ENCODE measurements at places on chromosomes 5 and 9.

DNA sequence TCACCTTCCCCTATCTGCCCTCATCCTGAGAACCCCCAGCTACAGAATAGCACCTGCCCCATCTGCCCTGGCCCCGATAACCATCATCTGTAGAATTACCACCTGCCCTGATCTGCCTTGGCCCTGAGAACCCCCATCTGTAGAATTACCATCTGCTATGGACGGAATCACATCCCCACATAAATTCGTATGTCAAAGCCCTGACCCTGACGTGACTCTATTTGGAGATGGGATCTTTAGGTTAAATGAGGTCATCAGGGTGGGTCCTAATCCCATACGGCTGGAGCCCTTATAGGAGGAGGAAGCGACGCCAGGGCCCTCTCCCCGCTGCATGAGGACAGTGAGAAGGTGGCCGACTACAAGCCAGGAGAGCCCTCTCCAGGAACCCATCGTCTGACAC lies 32.6 kb downstream of the SARDH start:
- peaks cover 40% of the 10 kb centered on the region for H3K4me1 ChIP-seq
- no peaks in the 10 kb centered on the region for H3K36me3 ChIP-seq

GRCh38 chr5:72624641-72625236 lies 117.5 kb upstream of the ZNF366 start:
- DNase-seq = no peak
- no peaks in the 10 kb centered on the region for H3K4me1 ChIP-seq
- H3K4me3 ChIP-seq = no peak overlapping the region
- H3K36me3 ChIP-seq = no peaks in the 10 kb centered on the region

- no peaks in the 10 kb centered on the region for H3K27me3 ChIP-seq
- H3K4me1 ChIP-seq = no peaks in the 10 kb centered on the region
- H3K4me3 ChIP-seq = no peak overlapping the region
- H3K27ac ChIP-seq = no peak overlapping the region
These were observed 471.0 kb upstream of the MEF2C start for GRCh38 chr5:89353837-89354551.

GRCh38 chr9:134698587-134699342 lies 57.2 kb downstream of the COL5A1 start:
- no peaks in the 10 kb centered on the region for H3K36me3 ChIP-seq
- no peak overlapping the region for H3K27ac ChIP-seq
- peaks cover 5% of the 10 kb centered on the region for H3K4me1 ChIP-seq
- no peaks in the 10 kb centered on the region for H3K27me3 ChIP-seq
- no peak overlapping the region for H3K4me3 ChIP-seq

GRCh38 chr5:112951124-112951702 lies 25.4 kb upstream of the DCP2 start:
- H3K27me3 ChIP-seq = no peaks in the 10 kb centered on the region
- H3K4me1 ChIP-seq = no peaks in the 10 kb centered on the region
- H3K4me3 ChIP-seq = no peak overlapping the region
- no peak for DNase-seq

DNA sequence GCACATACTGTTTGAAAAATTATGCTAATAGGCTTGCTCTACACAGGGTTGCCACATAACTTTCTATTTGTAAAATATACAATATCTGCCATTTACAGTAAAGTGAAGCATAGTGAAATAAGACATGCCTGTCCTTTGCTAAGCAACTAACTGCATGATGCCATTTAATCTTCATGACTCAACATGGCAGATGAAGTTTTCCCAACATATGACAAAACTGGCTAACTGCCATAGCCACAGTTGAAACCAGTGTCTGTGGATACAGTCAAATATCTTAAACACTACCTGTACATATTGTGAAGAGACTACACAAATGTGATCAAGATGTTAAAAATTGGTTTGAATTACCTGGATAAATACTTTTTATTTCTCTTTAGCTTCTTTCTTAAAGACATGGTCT lies 3.1 kb upstream of the DMAC1 start:
- no peak for DNase-seq
- peaks cover 1% of the 10 kb centered on the region for H3K36me3 ChIP-seq
- H3K4me3 ChIP-seq = no peak overlapping the region
- no peak overlapping the region for H3K27ac ChIP-seq
- H3K4me1 ChIP-seq = peaks cover 11% of the 10 kb centered on the region
